ENCODE measurements at places on chromosomes 12 and 14.
A peak's percentile ranks its signal among the peaks of the same experiment; 100 is the strongest.

DNA sequence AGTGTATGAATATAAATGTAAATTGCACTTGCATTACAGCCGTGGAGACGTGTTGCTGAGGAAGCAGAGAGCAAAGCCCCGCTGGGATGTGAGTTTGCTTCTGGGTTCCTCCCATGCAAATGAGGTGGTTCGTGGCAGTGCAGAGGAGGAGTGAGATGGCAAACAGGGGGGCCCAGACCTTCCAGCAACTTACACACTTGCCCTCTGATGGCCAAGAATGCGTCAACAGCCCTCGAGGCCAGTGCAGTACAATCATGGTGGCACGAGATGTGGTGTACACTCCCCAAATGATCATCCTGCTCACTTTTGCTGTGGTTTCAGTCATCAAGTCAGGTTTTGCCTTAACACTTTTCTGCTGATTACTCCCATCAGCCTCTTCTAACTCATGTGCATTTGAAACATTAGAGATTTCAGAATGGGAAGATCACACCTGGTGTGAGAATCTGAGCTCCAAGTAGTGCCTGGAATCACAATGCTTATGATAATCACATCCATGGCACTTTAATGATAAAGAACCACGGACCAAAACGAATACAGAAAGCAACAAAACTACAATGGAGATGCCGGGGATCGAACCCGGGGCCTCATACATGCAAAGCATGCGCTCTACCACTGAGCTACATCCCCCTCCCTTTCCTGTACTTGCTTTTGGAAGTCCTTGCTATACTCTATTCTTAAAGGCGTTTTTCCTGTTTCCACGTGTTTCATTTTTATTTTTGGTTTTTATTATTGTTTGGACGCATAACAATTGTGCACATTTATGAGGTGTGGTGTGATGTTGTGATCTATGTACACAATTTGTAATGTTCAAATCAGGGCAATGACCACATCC, 7.0 kb upstream of the UBC start:
- DNase-seq = peak; percentile 82

DNA sequence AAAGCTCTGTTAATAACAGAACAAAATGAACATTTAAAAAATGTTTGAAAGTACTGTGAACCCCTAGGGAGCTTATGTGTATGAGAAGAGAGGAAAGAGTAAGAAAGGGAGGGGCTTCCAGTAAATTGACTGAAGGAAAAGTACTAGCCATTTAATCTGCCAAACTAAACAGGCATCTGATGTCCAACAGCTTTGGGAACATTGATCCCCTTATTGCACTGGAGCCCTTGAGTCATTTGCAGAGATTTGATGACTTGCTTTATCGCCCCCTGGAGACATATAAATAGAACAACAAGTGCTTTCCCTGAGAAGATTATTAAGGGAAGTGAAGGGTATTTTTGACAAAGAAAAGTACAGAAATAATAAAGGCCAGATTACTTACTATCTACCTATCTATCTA, 319.3 kb upstream of the NOVA1 start:
- DNase-seq = no peak

GRCh38 chr14:90005441-90005840, 49.7 kb downstream of the TDP1 start:
- no peak for DNase-seq

- peak; percentile 27 for DNase-seq
These were observed 51.1 kb downstream of the GTF2A1 start for GRCh38 chr14:81169711-81170103.

- no peak for DNase-seq
These were observed 31.4 kb downstream of the DCP1B start for GRCh38 chr12:1972856-1973317.

- no peak for DNase-seq
These were observed 7.3 kb upstream of the INF2 start for GRCh38 chr14:104682107-104682593.

GRCh38 chr12:104285740-104286515, 17.6 kb upstream of the EID3 start:
- DNase-seq = no peak

DNA sequence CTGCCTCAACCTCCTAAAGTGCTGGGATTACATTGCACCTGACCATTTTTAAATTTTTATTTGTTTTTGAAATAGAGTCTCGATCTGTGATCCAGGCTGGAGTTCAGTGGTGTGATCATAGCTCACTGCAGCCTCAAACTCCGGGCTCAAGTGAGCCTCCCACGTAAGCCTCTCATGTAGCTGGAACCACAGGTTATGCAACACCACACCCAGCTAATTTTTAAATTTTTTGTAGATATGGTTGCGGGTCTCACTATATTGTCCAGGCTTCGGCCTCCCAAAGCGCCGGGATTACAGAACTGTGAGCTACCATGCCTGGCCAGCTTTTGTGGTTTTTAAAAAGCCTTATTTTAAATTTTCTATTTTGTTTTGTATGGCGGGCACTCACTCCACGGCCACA, 2.2 kb upstream of the DRAM1 start:
- no peak for DNase-seq

- no peak for DNase-seq
These were observed 901.7 kb downstream of the LRFN5 start for GRCh38 chr14:42508209-42508946.

- no peak for DNase-seq
These were observed 445.7 kb upstream of the SYT1 start for GRCh38 chr12:78418919-78419318.

- no peak for DNase-seq
These were observed 7.8 kb downstream of the PPP2R3C start for GRCh38 chr14:35114036-35114435.

- DNase-seq = no peak
These were observed 13.3 kb upstream of the TCL1A start for GRCh38 chr14:95727056-95727700.

- DNase-seq = no peak
These were observed at the start of gene ATXN2 for GRCh38 chr12:111598637-111599452. ATXN2 (minus strand) TSS chr12:111599315; CDS start chr12:111599034, 281 bp downstream.

DNA sequence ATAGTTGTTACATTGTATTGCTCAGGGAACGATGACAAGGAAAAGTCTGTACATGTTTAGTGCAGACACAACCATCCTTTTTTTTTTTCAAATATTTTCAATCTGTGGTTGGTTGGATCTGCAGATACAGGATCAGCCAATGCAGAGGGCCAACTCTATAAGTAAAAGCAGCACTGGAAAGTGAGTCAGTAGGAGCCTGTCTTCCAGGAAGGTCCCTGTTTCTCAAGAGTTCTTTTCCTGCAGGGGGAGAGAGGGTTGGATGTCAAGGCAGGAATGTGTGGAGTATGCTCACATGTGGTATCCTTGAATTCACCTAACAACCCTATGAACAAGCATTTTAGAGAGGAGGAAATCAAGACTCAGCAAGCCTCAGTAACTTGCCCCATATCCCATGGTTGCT, 409.1 kb downstream of the NPAS3 start:
- DNase-seq = no peak

DNA sequence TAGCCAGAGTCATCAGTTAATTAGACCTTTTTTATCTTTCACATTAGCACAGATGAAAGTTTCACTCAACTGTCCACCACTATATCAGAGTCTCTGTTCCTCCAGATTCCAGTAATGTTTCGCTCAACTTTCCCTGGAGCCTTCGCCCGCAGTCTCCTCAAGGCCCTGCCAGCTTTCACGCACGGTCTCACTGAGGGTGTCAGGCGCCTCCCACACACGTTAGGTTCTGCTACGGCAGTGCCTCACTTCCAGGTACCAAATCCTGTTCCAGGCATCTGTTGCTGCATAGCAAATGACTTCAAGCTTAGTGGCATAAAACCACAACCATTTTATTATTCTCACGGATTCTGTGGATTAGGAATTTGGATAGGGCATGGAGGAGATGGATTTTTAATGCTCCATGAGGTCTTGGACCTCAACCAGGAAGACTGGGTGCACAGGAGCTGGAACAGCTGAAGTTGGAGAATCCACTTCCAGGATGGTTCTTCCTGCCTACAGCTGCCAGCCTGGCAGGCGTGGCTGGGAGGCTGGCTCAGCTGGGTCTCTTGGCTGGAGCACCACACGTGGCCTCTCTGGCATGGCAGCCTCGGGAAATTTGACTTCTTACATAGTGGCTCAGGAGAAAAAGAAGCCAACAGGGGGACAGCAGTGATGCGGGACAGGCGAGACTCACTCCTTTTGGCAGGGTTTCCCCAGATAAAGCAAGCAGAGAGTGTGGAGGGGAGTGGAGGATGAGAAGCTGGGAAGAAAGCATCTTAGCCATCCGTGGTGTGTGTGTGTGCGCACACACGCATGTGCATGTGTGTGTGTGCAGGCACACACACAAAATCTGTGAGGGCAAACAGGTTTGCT, 21.3 kb upstream of the BCDIN3D start:
- DNase-seq = no peak

- peak; percentile 61 for DNase-seq
These were observed 678 bp downstream of the ZBTB25 start for GRCh38 chr14:64502887-64503433.

DNA sequence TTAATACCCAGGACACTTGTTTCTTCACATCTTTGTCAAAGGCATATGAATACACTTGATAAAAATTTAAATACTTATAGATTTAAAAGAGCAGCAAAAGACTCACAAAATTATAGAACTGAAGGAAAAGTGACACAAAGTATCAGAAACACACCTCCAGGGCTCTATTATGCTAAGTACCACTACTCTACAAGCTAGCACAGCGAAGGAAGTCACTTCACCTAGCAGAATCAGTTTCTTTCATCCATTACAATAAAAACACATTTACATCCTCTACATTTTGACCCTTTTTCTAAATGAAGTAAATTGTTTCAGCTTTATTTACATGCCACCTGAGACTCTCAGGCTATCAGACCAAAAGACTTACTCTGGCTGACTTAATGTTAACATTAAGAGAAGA, 26.6 kb upstream of the PTPRB start:
- no peak for DNase-seq

DNA sequence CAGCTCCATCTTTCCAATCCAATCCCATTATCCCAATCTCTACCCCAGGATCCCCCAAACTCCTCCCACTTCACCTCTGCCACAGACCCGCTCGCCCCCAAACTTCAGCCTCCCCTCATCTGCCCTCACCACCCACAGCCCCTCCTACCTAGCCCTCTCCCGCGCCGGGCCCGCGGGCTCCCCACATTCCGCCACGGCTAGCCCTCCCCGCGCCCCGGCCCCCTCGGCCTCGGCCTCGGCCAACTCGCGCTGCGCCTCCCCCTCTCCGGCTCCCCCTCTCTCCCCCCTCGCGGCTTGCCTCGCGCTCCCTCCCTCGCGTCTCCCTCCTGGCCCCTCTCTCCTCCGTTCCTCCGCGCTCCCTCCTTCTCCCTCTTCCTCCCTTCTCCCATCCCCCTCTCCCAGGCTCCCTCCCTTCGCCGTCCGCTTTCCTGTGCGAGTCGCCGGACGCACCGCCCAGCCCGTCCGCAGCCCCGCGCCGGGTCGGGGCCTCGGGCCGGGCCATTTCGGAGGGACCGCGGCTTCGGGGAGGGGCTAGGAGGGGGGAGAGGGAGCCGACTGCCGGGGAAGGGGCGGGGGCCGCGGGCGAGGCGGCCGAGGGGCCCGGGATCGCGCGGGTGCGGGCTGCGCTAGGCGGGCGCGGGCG, at the start of gene ATN1:
TSS of gene ATN1 (plus strand) at position 581 of the 643 bp plus-strand sequence. CDS start 6,043 bp downstream, outside the sequence.
- peak; percentile 27 for DNase-seq

- DNase-seq = no peak
These were observed 67.0 kb upstream of the MAX start for GRCh38 chr14:65169351-65169750.

GRCh38 chr14:32185097-32185496, 16.7 kb upstream of the RNU6-7 start:
- DNase-seq = no peak

DNA sequence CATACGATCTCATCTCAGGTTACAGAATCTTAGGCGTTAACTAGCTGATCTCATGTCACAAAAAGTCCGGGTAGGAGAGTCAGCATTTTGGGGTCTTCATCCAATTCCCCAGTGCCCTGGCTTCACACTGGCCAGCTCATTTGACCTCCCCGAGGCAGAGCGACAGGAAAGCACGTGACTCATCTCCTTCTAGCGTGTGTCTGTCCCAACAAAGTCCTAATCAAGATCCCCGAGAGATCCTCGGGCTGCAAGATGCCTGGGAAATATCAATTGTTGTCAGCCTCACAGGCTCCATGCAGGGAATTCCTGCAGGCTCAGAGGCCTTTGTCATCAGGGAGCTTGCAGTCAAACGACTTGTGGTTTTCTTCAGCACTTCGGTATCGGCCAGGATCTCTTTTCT, 57.5 kb downstream of the ZNF664 start:
- DNase-seq = no peak

- no peak for DNase-seq
These were observed 44.2 kb downstream of the SOCS2 start for GRCh38 chr12:93616584-93617101.

GRCh38 chr14:56648508-56649301, 69.1 kb downstream of the TMEM260 start:
- no peak for DNase-seq

GRCh38 chr12:90075685-90076084, 367.0 kb upstream of the ATP2B1 start:
- DNase-seq = no peak

DNA sequence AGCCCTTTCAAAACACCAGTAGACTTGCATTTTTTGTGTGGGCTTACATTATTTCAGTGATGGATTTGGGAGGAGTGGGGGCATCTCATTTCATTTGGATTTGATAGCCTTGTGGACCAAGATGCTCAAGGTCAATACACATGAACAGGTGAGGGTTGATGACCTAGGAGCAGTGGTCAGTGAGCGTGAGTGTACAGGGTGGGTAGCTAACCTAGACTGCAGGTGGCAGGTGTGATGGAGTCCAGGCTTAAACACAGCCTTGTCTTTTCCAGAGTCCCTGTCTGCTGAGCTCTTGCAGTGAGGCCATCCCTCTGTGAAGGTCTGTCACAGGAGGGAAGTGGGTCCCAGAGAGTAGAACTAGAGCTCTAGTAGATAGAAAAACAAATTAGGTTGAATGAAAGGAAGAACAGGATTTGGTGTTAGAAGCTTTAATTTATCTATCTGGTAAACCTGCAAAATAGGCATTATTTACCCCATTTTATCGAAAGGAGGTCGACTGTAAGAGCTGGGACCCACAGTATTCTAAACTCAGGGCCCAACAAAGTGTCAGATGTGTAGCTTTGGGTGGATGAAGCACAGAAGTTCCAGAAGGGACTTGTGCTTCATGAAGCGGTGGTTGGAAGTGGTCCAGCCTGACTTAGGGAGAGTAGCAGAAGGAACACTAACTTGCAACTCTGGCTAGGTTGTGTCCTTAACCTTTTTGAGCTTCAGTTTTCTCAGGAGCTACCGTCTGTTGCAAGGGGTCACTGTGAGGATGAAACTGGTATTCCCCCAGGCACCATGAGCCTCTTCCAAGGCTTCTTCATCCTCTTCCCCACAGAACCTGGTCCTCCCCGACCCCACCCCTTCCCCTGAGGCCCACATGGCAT, 18.2 kb downstream of the RPS6KL1 start:
- no peak for DNase-seq

- no peak for DNase-seq
These were observed 4.7 kb downstream of the SHMT2 start for GRCh38 chr12:57234233-57234570.
